ENCODE measurements at places on chromosomes 1 and 21.
A peak's percentile ranks its signal among the peaks of the same experiment; 100 is the strongest.

- DNase-seq: no peak
These were observed 363.6 kb downstream of the PBX1 start for GRCh38 chr1:164922585-164922984.

GRCh38 chr1:27650539-27651175 lies 15.7 kb upstream of the FGR start:
- DNase-seq: no peak

- DNase-seq: peak; percentile 60
These were observed 2.2 kb downstream of the SPATA6 start for GRCh38 chr1:48469616-48470480.

- no peak for DNase-seq
These were observed 35.9 kb upstream of the AGPAT3 start for GRCh38 chr21:43829161-43829560.

- DNase-seq: no peak
These were observed 77.1 kb upstream of the KCTD3 start for GRCh38 chr1:215489771-215490565.

All from hypothalamus (tissue), 51 donors.